Activated T-cell treated with anti-CD3 and anti-CD28 coated beads, Interleukin-2, amount 50 U/mL, for 24 hours (primary cell): ENCODE measurements at places on chromosomes 3 and 15.

- no peak for DNase-seq
Observed at GRCh38 chr15:72168808-72169190, 28.8 kb downstream of the GRAMD2A start.

DNA sequence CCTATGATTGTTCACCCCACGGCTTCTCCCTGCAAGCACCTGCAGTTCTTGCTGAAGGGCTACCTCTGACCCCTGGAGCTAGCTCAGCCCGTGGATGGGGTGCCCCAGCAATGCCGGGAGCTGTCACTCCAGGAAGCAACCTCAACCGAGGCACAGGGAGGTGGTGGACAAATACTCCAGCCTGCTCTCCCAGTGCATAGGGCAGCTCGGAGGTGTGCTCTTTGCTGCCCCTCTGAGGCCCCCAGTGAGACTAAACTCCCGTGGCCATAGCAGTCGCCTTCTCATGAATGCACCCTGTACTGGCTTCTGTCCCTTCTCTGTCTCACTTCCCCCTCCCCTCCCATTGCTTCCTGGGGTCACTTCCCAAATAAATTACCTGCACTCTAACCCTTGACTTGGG, 48.5 kb downstream of the LINGO1 start:
- DNase-seq: no peak

DNA sequence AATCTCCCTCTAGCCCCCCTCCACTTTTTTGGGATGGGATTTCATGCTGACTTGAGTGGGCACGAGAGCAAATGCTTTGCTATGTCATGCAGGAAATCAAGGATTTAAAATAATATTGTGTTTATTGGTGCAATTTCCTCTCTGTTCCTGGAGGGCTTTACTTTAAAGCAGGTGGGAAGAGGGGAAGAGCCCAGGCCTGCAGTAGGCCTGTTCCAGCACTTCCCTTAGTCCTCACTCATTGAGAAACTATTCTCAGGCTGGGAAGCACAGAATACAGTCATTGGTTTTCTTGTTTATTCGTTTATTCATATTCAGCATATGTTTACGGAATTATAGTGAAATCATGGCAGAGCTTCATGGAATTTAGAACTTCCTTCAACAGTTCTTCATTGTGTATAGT, 41.7 kb upstream of the SPSB4 start:
- no peak for DNase-seq

DNA sequence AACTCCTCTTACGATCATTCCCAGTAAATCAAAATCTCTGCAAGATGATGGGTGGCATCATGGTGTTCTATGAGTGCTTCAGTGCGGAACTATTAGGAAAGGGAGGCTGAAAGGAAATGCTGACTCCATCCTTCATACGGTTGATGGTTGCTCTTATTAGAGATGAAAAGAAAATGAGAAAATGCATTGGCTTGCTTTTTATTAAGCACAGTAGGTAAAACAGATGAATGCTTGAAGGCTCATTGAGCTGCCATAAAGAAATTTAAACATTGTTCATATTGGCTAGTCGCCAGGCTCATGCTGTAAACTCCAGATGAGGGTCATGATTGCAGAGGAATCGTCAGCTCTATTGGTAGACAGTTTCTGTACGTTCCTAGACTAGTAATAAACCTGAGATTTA, 115.8 kb downstream of the EPHA3 start:
- DNase-seq: no peak

GRCh38 chr15:69553686-69554085, 101.1 kb downstream of the RPLP1 start:
- no peak for DNase-seq

DNA sequence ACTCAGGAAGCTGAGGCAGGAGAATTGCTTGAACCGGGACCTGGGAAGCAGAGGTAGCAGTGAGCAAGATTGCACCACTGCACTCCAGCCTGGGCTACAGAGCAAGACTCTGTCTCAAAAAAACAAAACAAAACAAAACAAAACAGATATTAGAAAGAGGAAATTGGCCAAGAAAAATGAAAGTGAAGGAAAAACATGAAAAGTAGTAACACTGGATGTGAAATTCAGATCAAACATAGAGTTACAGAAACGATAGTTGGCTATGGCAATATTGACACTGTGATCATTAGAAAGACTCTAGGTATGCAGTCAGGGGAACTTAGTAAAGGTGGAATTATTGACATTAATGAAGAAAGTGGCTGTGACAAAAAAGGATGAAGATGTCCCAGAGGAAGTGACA, 13.2 kb upstream of the TIPARP start:
- DNase-seq: no peak

- DNase-seq: no peak
Observed at GRCh38 chr3:124563376-124563775, 166.9 kb upstream of the UMPS start.

- DNase-seq: no peak
Observed at GRCh38 chr3:172787746-172788145, 37.2 kb downstream of the ECT2 start.

DNA sequence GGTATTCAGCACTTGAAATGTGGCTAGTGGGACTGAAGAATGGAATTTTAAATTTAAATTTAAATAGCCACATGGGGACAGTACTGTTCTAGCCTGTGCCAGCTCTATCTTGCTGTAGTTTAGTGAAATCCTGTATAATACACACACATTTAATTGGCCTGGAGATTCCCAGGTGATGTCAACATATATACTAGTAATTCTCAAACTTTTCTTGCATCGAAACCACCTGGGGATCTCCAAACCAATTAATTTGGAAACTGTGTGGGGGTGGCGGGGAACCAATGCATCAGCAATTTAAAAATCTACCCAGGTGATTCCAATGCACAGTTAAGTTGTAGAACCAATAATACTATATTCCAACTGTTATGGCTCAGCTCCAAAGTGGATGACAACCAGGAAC, 228.9 kb upstream of the MRPL3 start:
- no peak for DNase-seq

DNA sequence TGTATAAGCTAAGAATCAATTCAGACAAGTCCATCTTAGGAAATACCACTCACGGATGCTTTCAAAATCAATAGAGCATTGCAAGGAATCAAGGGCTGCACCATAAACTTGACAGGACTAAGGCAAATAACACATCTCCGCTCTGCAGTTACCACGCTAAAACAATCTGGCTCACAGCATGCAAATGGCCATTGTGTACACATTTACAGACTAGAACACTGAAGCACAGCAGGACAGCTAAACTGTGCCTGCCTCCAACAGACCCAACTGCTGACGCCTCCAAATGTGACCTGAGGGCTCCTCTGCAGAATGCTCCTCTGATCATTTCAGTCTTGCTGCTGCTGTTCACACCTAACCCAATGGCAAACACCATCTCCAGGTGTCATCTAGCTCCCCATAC, 104.3 kb downstream of the MEX3B start:
- DNase-seq: no peak

GRCh38 chr15:57589281-57589680, 2.4 kb upstream of the MYZAP start:
- no peak for DNase-seq

DNA sequence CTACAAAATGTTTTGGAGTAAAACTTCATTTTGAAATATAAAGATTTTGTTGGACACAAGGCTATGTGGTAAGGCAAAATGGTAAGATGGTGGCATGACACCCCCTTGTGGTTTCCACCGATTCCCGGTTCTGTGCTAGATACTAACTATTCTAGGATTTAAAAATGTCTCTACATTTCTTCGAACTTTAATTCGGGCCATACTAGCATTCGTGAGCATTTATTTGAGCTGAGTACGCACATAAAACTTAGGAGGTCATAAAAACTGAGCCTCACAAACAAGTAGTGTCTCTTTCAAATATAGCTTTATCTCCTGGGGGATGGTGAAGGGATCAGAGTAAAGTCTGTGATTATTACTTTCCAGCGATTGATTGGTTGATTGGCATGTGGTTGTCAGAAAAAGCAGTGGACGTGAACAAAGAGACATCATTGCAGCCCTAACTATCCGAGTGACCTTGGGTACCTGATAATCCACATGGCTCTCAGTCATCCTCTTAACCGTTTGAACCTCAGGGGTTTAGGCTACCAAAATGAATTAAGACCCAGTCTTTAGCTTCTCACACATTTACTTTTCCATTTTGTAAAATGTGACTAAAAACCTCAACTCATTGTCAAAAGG, 1.1 kb upstream of the ZNF639 start:
- DNase-seq: no peak

DNA sequence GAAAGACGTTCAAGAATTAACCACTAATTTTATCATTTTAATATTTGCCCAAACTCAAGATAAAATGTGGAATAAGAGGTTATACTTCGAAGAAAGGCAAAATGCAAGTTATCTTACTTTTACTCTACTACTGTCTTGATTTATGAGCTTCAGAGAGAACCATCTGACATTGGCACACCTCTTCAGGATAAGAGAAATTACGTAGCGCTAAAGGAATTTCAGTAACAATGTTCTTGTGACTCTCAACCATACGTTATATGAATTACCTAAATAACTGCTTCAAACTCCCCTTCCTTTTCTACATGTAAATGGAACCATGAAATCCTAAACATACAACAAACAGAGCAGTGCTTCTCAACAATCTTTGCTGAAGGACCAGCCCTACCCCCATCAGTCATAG, 96.8 kb downstream of the ZNF385D start:
- DNase-seq: no peak

GRCh38 chr15:66822576-66822975, 120.5 kb downstream of the SMAD6 start:
- no peak for DNase-seq

- DNase-seq: no peak
Observed at GRCh38 chr3:152971880-152972279, 136.9 kb downstream of the P2RY1 start.

GRCh38 chr3:169624533-169624972, 39.0 kb downstream of the MECOM start:
- no peak for DNase-seq

GRCh38 chr15:69921626-69922619, 175.8 kb downstream of the TLE3 start:
- DNase-seq: no peak

- DNase-seq: no peak
Observed at GRCh38 chr3:99468918-99469317, 169.5 kb upstream of the COL8A1 start.

DNA sequence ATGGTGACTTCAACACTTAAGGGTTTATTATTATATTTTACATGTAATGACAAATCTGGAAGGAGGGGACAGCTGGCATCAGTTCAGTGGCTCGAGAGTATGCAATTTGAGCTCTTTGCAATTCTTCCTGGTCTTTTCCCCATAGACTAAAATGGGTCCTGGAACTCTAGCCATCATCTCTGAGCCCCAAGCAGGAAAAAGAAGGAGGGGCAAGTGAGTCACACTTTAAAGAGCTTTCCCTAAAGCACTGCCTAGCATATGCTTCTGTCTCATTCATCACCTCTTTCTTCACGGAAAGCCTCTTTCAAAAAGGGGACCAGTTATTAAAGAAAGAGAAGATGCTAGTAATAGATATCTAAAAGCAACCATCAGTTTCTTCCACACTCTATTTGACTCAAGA, 466.3 kb downstream of the ZIC1 start:
- DNase-seq: no peak
